NCI-H2171 treated with DMSO at 0.1 percent for 48 hours (cell line): ENCODE measurements at places on chromosomes 7 and 10.

- no peak for DNase-seq
These were observed 22.7 kb downstream of the TWIST1 start for GRCh38 chr7:19094598-19095352.

- no peak for DNase-seq
These were observed 3.7 kb upstream of the UPP1 start for GRCh38 chr7:48085433-48085791.

DNA sequence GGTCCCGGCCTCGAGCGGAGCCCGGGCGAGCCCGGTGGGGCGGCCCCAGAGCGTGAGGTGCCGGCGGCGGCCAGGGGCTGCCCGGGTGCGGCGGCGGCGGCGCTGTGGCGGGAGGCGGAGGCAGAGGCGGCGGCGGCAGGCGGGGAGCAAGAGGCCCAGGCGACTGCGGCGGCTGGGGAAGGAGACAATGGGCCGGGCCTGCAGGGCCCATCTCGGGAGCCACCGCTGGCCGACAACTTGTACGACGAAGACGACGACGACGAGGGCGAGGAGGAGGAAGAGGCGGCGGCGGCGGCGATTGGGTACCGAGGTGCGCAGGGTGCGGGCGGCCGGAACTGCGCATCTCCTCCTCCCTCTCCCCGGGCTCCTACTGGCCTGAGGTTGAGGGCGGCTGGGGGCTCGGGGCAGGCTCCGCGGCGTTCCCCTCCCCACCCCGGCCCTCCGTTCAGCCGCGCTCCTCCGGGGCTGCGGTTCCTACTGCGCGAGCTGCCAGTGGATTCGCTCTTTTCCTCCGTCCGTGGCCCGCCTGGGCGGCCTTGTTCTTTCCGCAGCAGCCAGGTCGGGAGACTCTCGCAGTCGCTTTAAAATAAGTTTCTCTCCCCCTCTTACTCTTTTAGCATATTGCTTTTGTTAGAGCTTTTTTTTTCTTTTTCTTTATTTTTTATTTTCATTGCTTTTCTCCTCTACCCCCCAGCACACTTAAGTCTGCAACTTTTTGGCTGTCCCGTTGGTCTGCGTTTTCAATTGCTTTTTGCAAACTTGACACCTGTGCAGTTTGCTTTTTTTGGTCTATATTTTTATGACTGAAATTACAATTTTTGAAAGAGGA is 600 bp downstream of the SIRT1 start:
- peak; percentile 55 for DNase-seq

DNA sequence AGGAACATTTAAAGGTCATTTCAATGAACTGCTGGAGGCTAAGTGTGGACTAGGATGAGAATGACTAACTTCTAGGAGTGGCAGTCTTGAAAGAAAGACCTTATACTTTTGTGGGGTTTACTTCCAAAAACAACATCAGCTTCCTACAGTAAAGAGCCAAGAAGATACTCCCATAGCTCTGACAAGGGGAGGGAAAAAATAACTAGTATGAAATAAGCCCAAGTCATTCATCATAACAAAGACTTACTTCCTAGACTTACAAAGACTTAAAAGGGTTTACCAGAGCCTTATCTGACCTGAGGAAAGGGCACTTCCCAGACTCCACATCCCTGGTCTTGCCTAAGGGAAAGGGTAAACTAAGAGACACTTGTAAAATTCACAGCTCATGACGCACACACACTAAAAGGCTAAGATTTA is 31.7 kb downstream of the ARHGAP12 start:
- DNase-seq = no peak

- DNase-seq = peak; percentile 80
These were observed 4.3 kb upstream of the NEUROG3 start for GRCh38 chr10:69577268-69578232.

DNA sequence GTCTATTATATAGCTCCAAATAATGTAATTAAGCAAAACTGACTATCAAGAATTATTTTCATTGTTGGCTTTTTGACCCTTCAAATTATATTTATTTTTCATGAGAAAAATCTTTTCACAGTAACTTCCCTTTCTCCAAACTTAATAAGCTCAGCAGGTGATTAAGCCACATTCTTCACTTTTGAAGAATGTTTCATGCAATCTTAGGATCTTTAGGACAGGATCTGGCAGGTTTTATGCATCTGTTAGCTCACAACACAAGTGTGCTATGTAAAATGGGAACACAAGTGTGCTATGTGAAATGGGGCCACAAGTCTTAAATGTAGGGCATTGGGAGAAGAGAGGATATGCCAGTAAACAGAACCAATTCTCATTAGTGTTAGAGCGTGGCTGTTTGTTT is 26.3 kb downstream of the BCAP29 start:
- no peak for DNase-seq

DNA sequence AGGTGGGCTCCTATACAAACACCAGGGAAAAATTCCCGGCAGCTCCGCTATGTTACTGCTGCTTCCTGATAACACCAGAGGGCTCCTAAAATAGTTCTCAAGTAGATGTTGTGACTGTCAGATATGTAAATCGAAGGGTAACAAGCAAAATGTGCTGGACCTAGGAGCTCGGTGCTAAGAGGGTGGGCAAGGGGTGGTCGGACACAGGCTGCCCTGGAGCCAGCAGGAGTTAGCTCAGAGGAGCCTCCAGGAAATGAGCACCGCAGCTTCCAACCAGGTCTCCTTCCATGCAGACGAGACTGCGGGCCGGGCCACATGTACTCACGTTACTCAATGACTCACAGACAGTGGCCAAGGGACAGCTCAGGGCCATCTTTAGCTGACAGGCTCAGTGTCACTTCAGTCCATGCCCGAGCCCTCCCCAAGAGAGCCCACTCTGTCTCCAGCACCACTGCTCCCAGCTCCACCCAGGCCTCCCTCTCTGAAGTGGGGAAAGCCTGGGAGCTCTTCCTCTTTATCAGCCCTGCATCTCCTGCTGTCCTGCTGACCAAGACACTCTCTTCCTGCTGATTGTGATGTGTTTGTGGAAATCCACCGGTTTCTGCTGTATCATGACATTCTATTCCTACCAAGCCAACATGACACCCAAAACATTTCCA is 37.2 kb upstream of the TMEM273 start:
- no peak for DNase-seq

GRCh38 chr7:101935521-101936141 is 118.2 kb downstream of the CUX1 start:
- no peak for DNase-seq

GRCh38 chr10:67783606-67784294 is 54.2 kb downstream of the DNAJC12 start:
- DNase-seq = no peak

- peak; percentile 58 for DNase-seq
These were observed 265.2 kb downstream of the PHTF2 start for GRCh38 chr7:78063758-78064157.

DNA sequence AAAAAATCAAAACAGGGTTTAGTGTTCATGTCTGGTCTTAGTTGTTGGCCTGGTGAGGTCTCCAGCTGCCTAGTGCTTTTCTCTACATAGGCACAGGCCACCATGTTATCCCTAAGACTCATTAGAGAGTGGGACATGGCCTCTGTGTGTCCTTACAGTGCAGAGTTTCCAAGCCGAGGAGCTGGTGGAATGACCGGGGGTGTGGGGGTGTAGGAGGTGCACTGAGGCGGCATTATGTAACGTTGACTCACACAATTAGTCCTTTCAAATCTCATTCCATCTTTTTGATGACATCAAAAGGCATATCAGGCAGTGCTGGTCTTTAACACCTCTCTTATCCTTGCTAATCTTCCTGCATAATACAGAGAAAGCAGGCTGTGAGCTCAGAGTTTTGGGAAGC is 71.3 kb downstream of the MTPN start:
- no peak for DNase-seq

GRCh38 chr10:100340948-100341847 is 5.8 kb upstream of the SCD start:
- no peak for DNase-seq
